ENCODE measurements at places on chromosomes 13 and 19. TPM values are rescaled to one million over a fixed set of nuclear protein-coding genes. Genes with fewer than 3 reads are reported as not detected.

DNA sequence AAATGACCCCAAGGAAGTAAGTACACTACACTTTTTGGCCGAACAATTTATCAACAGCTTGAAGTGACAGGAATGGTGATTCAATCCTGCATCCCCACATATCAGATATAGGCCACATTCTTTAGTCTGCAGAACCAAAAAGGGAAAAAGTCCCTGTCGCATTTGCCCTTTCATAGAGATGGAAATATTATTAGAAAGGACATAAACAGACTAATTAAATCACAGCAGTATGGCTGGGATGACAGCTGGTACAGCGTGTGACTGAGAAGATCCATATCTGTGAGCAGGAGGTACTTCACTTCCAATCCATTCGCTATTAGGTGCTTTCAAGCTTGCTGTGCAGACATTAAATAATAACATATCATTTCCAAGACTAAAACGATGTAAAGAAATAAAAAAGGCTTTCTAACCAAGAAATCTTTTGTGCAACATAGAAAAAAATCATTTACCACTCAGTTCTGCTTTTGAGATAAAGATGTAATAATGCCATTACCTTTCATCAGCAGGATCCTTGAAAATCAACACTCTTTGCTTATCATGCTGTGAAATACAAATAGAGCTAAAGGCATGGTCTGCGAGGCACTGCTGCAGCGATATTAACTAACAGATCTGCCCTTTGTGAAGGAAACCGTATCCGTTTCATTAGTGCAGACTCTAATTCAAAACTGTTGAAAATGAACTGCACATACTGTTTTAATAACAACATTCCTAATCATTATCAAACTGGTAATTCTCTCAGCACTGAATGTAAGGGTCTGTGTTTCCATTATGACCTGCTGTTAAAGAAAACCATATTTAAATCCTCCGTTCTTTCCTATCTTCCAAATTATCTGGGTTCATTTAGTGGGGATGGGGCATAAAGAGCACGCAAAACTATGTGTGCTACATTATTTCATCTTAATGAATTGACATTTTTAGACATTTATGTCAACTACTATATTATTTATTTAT is 245.6 kb downstream of the DACH1 start:
- no peak overlapping the region for H3K27ac ChIP-seq
- H3K27me3 ChIP-seq: no peaks in the 10 kb centered on the region
- no peaks in the 10 kb centered on the region for H3K4me1 ChIP-seq
- H3K36me3 ChIP-seq: no peaks in the 10 kb centered on the region

The C2CD4C gene
- total RNA-seq: 0.11 TPM

GRCh38 chr13:82878536-82878935 is 1003.7 kb downstream of the SLITRK1 start:
- H3K4me1 ChIP-seq: no peaks in the 10 kb centered on the region
- no peak overlapping the region for H3K4me3 ChIP-seq
- H3K27me3 ChIP-seq: no peaks in the 10 kb centered on the region

DNA sequence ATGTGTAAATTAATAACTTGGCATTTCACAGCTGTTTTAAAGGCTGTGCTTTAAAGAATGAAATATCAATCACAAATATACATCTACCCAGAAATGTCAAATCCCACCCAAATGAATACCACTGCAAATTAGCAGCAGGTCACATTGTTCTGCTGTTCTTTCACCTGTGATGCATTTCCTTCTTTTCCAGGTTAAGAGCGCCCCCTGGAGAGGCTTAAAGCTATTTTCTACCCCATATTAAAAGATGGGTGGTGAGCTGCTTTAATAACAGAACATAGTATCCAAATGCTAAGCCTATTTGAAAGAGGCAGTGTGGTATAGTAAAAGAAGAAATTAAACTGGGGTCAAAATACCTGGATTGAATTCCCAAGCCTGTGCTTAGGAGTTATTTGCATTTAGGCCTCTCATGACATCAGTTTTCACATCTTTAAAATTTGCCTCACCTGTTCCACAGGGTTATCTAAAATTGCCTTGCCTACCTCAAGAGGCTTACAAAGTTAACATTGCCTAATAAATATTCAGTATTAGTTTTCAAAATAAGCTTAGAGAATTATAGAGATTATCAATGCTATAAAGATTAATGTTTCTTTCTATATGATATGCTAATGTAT is 396.9 kb upstream of the SLITRK5 start:
- DNase-seq: peak; percentile 54
- H3K27me3 ChIP-seq: no peaks in the 10 kb centered on the region
- H3K27ac ChIP-seq: no peak overlapping the region

DNA sequence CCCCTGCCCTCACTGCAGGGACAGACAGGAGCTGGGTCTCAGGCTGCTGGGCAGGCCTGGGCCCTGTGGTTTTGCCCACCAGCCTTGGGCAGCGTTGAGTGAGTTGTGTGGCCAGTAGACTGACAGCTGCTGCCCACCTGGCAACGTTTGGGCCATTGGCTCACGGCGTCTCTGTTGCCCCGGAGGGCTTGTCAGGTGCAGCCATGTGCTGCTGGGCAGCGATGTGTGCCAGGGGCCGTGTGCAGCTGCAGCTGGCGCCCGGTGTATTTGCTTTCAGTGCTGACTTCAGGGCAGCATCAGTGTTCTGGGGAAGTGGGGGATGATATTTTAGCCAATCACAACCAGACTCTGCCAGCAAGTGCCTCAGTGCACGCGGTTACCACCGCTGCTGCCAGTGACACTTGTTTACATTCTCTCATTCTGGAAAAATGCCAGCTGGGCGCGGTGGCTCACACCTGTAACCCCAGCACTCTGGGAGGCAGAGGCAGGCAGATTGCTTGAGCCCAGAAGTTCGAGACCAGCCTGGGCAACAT is 10.6 kb downstream of the FZR1 start:
- DNase-seq: peak; percentile 69
- no peaks in the 10 kb centered on the region for H3K27me3 ChIP-seq
- peaks cover 5% of the 10 kb centered on the region for H3K36me3 ChIP-seq
- peaks cover 32% of the 10 kb centered on the region for H3K4me1 ChIP-seq

The FUT2 gene
- total RNA-seq: not detected

The MEIOSIN gene
- total RNA-seq: not detected

- H3K4me3 ChIP-seq: no peak overlapping the region
- DNase-seq: no peak
- H3K36me3 ChIP-seq: no peaks in the 10 kb centered on the region
- H3K4me1 ChIP-seq: no peaks in the 10 kb centered on the region
Observed at GRCh38 chr13:43266936-43267615, 243.7 kb downstream of the DNAJC15 start.

DNA sequence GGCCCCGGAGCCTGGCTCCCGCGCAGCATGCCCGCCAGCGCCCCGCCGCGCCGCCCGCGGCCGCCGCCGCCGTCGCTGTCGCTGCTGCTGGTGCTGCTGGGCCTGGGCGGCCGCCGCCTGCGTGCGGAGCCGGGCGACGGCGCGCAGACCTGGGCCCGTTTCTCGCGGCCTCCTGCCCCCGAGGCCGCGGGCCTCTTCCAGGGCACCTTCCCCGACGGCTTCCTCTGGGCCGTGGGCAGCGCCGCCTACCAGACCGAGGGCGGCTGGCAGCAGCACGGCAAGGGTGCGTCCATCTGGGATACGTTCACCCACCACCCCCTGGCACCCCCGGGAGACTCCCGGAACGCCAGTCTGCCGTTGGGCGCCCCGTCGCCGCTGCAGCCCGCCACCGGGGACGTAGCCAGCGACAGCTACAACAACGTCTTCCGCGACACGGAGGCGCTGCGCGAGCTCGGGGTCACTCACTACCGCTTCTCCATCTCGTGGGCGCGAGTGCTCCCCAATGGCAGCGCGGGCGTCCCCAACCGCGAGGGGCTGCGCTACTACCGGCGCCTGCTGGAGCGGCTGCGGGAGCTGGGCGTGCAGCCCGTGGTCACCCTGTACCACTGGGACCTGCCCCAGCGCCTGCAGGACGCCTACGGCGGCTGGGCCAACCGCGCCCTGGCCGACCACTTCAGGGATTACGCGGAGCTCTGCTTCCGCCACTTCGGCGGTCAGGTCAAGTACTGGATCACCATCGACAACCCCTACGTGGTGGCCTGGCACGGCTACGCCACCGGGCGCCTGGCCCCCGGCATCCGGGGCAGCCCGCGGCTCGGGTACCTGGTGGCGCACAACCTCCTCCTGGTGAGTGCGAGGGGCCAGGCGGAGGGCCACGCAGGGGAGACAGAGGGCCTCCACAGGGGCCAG is at the start of gene KL:
KL (plus strand) TSS at position 10 of the 909 bp plus-strand sequence; CDS start at position 28, 18 bp downstream.
- peak within 1 kb of the TSS; percentile 52 for H3K4me3 ChIP-seq
- DNase-seq: peak; percentile 42
- peaks cover 9% of the 10 kb centered on the region for H3K4me1 ChIP-seq
- peaks cover 59% of the 10 kb centered on the region for H3K27me3 ChIP-seq

GRCh38 chr19:49488863-49489537 is 1.6 kb downstream of the RPL13A start:
- peaks cover 68% of the 10 kb centered on the region for H3K36me3 ChIP-seq
- peak overlapping the region; percentile 99 for H3K4me3 ChIP-seq
- peaks cover 30% of the 10 kb centered on the region for H3K4me1 ChIP-seq
- H3K27ac ChIP-seq: peak overlapping the region; percentile 97
- H3K27me3 ChIP-seq: no peaks in the 10 kb centered on the region
- DNase-seq: peak; percentile 8

- H3K4me1 ChIP-seq: no peaks in the 10 kb centered on the region
- H3K36me3 ChIP-seq: no peaks in the 10 kb centered on the region
- H3K27ac ChIP-seq: no peak overlapping the region
- DNase-seq: no peak
- no peak overlapping the region for H3K4me3 ChIP-seq
Observed at GRCh38 chr13:26831336-26831908, 70.8 kb upstream of the GPR12 start.

The APOE gene
- total RNA-seq: 0.55 TPM

The LENG9 gene
- total RNA-seq: 5.0 TPM

The LHFPL6 gene
- total RNA-seq: 1.2 TPM

Measured in activated CD4-positive, alpha-beta T cell treated with anti-CD3 and anti-CD28 coated beads for 36 hours (primary cell).